ENCODE measurements at places on chromosomes 5 and 9. TPM values are rescaled to one million over a fixed set of nuclear protein-coding genes. Genes with fewer than 3 reads are reported as not detected.

The PCDHGA6 gene
- total RNA-seq: 1.9 TPM

The ANKRD34B gene
- not detected for total RNA-seq

The GPR150 gene
- 0.89 TPM for total RNA-seq

The PCDHGA12 gene
- total RNA-seq: 7.2 TPM

The SOWAHA gene
- 18.0 TPM for total RNA-seq

The SLC25A2 gene
- total RNA-seq: 4.8 TPM

The PCDHGA3 gene
- 1.1 TPM for total RNA-seq

The LCN10 gene
- 4.9 TPM for total RNA-seq

The CCDC180 gene
- 4.1 TPM for total RNA-seq

The GLDC gene
- 2.2 TPM for total RNA-seq

GRCh38 chr5:157596487-157596886, 20.9 kb upstream of the ADAM19 start:
- no peak overlapping the region for H3K27ac ChIP-seq

GRCh38 chr5:87392801-87393200, 19.9 kb downstream of the CCNH start:
- peaks cover 100% of the 10 kb centered on the region for H3K36me3 ChIP-seq
- H3K27me3 ChIP-seq: no peaks in the 10 kb centered on the region
- H3K27ac ChIP-seq: peak overlapping the region; percentile 2
- peaks cover 10% of the 10 kb centered on the region for H3K4me1 ChIP-seq
- H3K4me3 ChIP-seq: no peak overlapping the region

- no peaks in the 10 kb centered on the region for H3K27me3 ChIP-seq
- DNase-seq: no peak
- peaks cover 16% of the 10 kb centered on the region for H3K4me1 ChIP-seq
- no peaks in the 10 kb centered on the region for H3K36me3 ChIP-seq
- H3K27ac ChIP-seq: peak overlapping the region; percentile 87
- no peak overlapping the region for H3K4me3 ChIP-seq
Measured at GRCh38 chr5:55604611-55605067, 69.9 kb upstream of the PLPP1 start.

DNA sequence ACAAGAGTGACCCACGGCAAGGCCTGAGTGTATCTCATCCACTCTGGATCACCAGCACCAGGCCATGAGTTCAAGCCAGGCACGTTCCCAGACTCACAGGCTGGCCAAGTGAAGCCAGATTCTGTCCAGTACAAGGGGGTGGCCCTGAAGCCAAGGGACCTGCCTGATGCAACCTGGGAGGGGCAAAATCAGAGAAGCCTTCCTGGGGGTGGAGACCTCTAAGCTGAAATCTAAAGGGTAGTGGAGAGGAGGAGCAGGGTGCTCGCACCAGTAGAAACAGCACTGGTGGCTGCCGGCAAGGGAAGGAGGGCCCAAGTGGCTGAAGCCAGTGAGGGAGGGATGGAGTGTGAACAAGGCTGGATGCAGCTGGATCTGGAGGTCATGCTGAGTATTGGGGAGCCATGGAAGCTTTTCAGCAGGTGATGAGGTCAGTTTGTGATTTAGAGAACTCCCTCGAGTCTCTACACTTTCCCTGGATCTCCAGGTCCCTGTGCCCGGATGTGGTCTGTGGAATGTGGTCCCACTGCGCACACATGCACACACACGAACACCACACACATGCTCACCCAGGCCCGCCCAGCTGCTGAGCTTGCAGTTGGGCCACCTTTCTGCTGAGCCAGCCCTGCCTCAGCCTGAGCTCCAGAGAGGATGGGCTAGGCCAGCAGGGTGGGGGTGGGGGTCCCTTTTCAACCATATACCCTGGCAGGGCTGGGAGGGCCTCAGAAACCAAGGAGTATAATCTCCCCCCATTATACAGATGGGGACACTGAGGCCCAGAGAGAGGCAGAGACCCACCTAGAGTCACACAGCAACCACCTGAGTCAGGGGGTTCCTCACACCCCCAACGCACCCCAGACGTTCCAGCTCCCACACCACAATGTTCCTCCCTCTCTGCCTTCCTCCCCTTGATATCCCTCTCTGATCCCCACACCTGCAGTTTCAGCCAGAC, 1.6 kb downstream of the PIP5KL1 start:
- H3K4me1 ChIP-seq: peaks cover 37% of the 10 kb centered on the region
- no peak for DNase-seq
- H3K27ac ChIP-seq: no peak overlapping the region
- no peaks in the 10 kb centered on the region for H3K36me3 ChIP-seq
- peaks cover 20% of the 10 kb centered on the region for H3K27me3 ChIP-seq
- H3K4me3 ChIP-seq: no peak overlapping the region

GRCh38 chr5:95526871-95527270, 27.9 kb downstream of the SKIC3 start:
- H3K27ac ChIP-seq: no peak overlapping the region
- no peak overlapping the region for H3K4me3 ChIP-seq
- DNase-seq: no peak
- H3K27me3 ChIP-seq: no peaks in the 10 kb centered on the region

- no peaks in the 10 kb centered on the region for H3K27me3 ChIP-seq
- H3K4me1 ChIP-seq: no peaks in the 10 kb centered on the region
- H3K36me3 ChIP-seq: no peaks in the 10 kb centered on the region
- H3K4me3 ChIP-seq: no peak overlapping the region
- H3K27ac ChIP-seq: no peak overlapping the region
- no peak for DNase-seq
Measured at GRCh38 chr5:179407191-179408175, 62.2 kb upstream of the ADAMTS2 start.

GRCh38 chr9:97868859-97869258, 15.8 kb downstream of the FOXE1 start:
- no peaks in the 10 kb centered on the region for H3K27me3 ChIP-seq
- H3K4me3 ChIP-seq: no peak overlapping the region
- H3K4me1 ChIP-seq: no peaks in the 10 kb centered on the region

DNA sequence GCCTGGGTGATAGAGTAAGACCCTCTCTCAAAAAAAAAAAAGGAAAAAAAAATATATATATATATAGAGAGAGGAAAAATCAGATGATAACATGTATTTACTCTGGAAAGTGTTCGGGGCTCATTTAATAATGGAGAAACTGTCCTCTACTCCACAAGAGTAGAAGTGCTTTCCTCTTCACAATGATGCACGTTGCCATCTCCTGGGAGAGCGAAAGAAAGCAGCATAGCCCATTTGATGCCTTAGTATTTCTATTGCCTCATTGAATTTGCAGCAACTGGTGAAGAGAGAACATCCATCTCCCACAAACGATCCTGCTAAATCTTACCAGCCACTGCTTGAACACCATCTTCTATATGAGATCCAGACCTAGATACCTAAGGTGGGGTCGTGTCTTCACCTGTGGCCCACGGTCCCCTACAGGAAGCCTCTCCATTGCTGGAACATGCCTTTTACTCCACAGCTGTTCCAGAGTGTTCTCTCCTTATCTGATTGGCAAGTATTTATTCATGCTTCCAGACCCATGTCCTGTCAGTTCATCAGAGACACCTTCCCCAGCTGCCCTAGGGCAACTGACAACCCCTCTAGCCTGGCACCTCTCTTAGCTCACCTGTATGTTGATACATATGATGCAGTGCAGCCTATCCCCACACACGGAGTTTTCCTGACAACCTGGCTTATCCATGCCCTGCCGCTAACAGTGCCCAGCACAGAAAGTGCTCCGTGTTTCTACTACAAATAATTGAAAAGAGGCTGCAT, 115.3 kb downstream of the MARCHF11 start:
- no peak for DNase-seq
- H3K36me3 ChIP-seq: no peaks in the 10 kb centered on the region
- H3K27ac ChIP-seq: no peak overlapping the region
- no peak overlapping the region for H3K4me3 ChIP-seq
- no peaks in the 10 kb centered on the region for H3K4me1 ChIP-seq
- no peaks in the 10 kb centered on the region for H3K27me3 ChIP-seq

DNA sequence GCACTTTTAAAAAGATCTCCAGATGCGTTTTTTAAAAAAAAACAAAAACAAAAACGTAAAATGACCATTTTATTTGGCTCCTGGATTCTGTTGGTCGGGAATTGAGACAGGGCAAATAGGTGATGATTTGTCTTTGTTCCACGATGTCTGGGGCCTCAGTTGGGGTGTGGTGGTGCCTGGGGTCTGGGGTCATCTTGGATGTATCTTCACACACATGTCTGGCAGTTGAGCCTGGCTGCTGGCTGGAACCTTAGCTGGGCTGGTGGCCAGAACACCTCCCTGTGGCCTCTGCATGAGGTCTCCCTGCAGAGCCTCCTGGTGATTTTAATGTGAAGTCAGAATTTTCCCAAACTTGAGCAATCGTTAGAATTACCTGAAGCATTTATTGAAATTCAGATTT, 42.5 kb upstream of the BASP1 start:
- H3K4me1 ChIP-seq: peaks cover 4% of the 10 kb centered on the region
- no peaks in the 10 kb centered on the region for H3K36me3 ChIP-seq
- no peaks in the 10 kb centered on the region for H3K27me3 ChIP-seq
- no peak overlapping the region for H3K4me3 ChIP-seq

GRCh38 chr5:14270209-14270702, 127.1 kb downstream of the TRIO start:
- H3K27me3 ChIP-seq: no peaks in the 10 kb centered on the region
- peak overlapping the region; percentile 52 for H3K27ac ChIP-seq
- H3K4me3 ChIP-seq: no peak overlapping the region
- DNase-seq: no peak

GRCh38 chr9:121038804-121039203, 11.3 kb downstream of the C5 start:
- no peak overlapping the region for H3K4me3 ChIP-seq
- peaks cover 5% of the 10 kb centered on the region for H3K4me1 ChIP-seq
- H3K27me3 ChIP-seq: no peaks in the 10 kb centered on the region
- H3K27ac ChIP-seq: no peak overlapping the region

DNA sequence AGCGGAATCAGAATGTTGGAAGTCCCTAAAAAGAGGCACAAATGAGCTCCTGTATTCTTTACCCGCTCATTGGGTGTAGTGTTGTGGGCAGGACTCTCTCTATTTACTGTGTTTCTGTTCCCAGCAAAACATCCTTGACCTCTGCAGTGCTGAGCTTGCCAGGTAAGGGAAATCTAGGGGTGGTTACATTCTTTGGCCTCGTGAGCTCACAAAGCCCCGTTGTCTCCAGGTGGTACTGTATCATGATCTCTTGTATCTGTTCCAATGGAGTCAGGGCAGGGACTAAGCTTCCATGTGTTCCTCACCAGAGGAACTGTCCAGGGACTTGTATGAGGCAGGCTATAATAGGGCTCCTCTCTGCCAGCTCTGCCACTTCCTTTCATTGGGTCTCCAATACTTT, 11.8 kb upstream of the IFNA14 start:
- H3K27ac ChIP-seq: no peak overlapping the region
- no peaks in the 10 kb centered on the region for H3K36me3 ChIP-seq
- peaks cover 9% of the 10 kb centered on the region for H3K4me1 ChIP-seq

DNA sequence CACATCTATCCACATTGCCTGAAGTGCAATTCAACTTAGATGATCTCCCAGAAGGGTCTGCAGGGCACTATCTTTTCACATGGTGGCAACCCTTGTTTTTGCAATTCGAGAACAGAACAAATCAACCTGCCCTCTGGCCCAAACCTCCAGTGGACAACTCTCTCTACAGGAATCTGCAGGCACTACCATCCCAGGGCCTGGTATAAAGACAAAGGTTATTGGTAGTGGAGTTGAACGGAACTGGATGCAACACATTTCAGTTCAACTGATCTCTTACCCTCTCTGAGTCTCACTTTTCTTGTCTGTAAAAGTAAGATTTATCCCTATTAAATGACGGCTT, 153.2 kb upstream of the EGFLAM start:
- H3K27me3 ChIP-seq: no peaks in the 10 kb centered on the region
- H3K27ac ChIP-seq: no peak overlapping the region
- no peak overlapping the region for H3K4me3 ChIP-seq
- no peak for DNase-seq
- no peaks in the 10 kb centered on the region for H3K4me1 ChIP-seq
- H3K36me3 ChIP-seq: no peaks in the 10 kb centered on the region

DNA sequence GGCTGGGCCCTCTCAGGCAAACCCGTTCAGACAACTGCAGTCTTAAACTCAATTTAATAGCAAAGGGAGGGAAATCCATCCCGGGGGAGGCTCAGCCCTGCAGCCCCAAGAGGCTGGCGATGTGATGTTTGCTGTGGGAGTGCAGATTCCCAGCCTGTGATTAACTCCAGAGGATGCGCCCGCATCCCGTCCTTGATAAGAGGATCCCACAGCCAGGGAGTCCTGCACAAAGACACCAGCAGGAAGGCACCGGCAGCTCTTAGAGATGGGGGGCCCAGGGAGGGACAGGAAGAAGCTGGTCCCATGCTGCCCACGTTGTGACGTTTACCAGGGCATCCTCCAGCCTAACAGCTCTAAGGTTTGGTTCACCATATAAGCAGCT, 64.7 kb downstream of the MRPL36 start:
- no peak overlapping the region for H3K4me3 ChIP-seq
- no peak overlapping the region for H3K27ac ChIP-seq
- H3K4me1 ChIP-seq: no peaks in the 10 kb centered on the region
- DNase-seq: peak; percentile 23
- no peaks in the 10 kb centered on the region for H3K36me3 ChIP-seq

- no peaks in the 10 kb centered on the region for H3K4me1 ChIP-seq
- peaks cover 26% of the 10 kb centered on the region for H3K36me3 ChIP-seq
- peak; percentile 85 for DNase-seq
- peak overlapping the region; percentile 84 for H3K27ac ChIP-seq
- H3K27me3 ChIP-seq: no peaks in the 10 kb centered on the region
- H3K4me3 ChIP-seq: no peak overlapping the region
Measured at GRCh38 chr9:127311239-127311741, 46.7 kb downstream of the GARNL3 start.

DNA sequence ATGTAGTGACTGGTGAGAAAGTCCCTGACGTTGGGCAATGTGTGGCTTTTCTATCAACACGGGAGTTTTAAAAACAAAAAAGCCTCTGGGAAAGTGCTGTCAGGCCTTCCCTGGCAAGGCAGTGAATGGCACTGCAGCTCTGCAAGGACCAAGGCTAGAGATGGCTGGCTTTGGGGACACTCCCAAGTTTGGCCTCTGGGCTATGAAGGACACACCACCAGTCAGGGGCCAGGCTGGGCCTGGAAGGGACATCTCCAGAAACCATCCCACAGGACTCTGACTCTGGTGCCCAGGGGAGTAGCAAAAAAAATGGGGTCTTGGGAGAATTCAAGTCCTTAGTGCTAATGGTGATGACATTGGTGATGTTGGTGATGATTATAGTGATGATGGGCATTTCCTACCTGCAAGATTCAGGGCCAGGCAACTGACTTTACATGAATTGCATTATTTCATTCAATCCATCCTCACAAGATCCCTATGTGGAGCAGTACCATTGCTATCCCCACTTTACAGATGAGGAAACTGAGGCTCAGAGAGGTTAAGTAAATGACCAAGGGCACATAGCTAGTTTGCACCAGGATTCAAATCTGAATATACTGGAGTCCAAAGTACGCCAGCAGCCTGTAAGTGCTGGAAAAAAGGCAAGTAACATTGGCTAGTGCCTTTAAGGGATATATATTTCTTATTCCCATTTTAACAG, 2.6 kb upstream of the PPARGC1B start:
- no peak overlapping the region for H3K27ac ChIP-seq
- no peak for DNase-seq
- no peak overlapping the region for H3K4me3 ChIP-seq
- no peaks in the 10 kb centered on the region for H3K27me3 ChIP-seq
- H3K4me1 ChIP-seq: no peaks in the 10 kb centered on the region
- no peaks in the 10 kb centered on the region for H3K36me3 ChIP-seq

All from stomach (tissue), 19 donors.